ENCODE measurements at places on chromosomes 5 and 9. TPM values are rescaled to one million over a fixed set of nuclear protein-coding genes. Genes with fewer than 3 reads are reported as not detected.

DNA sequence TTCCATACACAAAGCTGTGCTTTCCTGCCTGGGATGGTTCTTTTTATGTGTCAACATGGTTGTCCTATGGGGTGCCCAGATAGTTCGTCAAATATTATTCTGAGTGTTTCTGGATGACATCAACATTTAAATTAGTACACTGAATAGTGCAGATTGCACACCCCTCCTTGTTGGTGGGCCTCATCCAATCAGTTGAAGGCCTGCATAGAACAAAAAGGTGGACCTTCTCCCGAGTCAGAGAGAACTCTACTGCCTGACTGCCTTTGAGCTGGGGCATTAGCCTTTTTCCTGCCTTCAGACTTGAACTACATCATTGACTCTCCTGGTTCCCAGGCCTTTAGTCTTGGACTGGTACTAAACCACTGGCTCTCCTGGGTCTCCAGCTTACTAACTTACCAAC lies 80.4 kb downstream of the SHB start:
- DNase-seq: no peak

DNA sequence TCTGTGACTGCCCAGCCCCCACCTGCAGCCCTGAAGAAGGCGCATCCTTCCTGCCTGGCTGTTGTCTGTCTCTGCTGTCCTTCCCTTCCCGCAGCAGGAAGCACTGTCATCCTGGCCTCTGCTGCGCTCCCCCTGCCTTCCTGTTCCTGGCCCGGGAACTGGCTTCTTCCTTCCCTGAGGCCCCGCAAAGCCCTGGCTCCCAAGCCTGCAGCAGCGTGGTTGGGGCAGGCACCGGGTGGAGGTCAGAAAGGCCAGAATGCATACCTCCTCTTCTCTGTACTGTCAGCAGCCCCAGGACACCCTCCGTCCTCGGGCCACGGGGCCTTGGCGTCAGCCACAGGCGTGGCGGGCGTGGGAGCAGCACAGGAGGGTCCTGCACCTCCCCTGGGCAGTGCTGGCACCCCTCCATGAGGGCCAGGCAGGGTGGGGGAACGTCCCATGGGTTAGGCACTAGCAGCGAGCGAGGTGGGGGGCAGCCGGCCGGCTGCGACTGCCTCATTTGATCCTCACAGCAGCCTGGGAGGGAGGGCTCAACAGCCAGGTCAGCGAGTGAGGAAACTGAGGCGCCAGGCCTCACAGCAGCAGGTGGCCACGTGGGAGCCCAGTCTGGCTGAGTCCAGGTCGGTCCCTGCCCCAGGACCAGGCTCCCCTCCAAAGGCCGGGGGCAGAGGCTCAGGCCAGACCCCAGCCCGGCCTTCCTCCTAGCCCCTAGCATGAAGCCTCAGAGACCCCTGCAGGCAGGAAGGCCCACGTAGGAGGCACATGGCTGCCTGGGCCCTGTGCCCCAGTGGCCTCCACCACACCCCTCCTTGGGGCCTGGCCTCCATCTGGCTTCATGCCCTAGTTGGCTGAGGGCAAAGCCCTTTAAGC lies 9.4 kb downstream of the FLT4 start:
- DNase-seq: no peak

- no peak for DNase-seq
Measured at GRCh38 chr9:135468854-135469521, 10.6 kb upstream of the PPP1R26 start.

ORM2 gene
- total RNA-seq: not detected

WDR38 gene
- total RNA-seq: not detected

GRCh38 chr9:33264003-33264472 lies 470 bp downstream of the BAG1 start:
- no peak for DNase-seq

SURF6 gene
- 17.4 TPM for total RNA-seq

GRCh38 chr5:10724781-10725507 lies 36.1 kb downstream of the DAP start:
- peak; percentile 50 for DNase-seq

DNA sequence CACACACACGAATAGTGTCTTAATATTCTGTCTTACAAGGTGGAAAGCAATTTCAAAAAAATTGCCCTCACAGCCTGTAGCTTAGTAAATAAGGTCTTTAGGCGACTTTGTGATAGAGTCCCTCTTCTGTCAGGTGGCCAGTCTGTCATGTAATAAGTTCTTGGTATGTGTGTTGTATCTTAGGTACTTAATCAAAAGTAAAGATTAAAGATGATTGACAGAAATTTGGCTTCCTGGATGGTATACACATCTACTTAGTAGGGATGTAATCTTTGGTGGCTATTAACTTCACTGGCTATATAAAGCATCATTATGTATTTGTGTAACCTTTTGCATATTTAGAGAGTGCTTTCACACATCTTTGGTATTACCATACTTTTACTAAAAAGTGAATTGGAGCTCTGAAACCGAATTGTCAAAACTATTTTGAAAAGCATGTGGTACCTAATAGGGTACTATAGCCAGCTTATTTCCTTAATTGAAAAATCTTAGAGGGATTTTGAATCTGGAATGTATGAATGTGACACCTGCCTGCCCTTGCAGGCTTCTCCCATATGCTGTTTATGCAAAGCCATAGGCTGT lies 3.4 kb downstream of the G3BP1 start:
- DNase-seq: no peak

DBH gene
- not detected for total RNA-seq

- no peak for DNase-seq
Measured at GRCh38 chr5:574906-575305, 37.2 kb upstream of the CEP72 start.

ZNG1F gene
- total RNA-seq: 7.7 TPM

DNA sequence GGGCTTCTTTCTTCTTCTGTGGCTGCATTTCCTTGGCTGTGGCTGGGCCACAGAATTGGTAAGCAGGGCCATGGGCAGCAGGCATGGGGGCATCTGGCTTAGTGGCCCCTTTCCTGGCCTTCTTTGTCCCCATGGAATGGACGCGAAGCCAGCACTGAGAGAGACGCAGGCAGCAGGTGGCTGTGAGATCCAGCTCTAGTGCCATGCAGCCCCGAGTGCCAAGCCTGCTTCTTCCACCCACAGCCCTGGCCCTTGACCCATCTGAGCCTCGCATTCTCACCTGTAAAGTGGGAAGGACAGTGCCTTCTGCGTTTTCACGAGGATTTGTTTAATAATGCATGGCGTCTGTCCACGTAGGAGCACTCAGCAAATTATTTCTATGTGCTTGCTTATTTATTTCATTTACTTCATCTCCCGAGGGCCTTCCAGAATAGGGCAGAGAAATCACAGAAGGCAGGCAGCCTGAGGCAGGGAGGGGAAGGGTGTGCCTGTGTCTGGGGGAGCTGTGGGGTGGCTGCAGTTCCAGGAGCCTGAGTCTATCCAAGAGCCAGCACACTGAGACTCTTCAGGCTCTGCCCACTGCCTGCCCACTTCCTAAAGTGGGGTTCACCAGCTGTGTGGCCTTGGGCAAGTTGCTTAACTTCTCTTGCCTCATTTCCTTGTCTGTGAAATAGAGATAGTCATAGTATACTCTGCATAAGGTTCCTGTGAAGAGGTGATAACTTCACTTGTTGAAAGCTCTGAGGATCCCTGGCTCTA lies 55.2 kb downstream of the NTNG2 start:
- DNase-seq: no peak

GRCh38 chr9:19464061-19464763 lies 55.4 kb downstream of the ACER2 start:
- no peak for DNase-seq

PCDHB15 gene
- 3.0 TPM for total RNA-seq

LYSMD3 gene
- 14.9 TPM for total RNA-seq

DNA sequence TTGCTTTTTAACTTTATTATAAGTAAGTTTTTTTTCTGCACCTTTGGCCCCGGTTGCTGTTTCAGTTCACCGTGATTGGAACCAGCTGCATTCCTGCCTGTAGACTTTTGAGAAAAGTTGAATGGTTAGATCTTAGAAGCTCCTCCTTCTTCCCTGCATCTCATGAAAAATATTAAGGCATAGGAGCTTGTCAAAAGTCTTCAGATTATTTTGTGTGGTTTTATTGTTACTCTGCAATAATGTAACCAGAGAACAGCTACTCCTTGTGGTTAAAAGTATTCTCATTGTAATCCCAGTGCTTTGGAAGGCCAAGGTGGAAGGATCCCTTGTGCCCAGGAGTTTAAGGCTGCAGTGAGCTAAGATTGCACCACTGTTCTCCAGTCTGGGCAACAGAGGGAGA lies 3.3 kb upstream of the SLC2A8 start:
- DNase-seq: no peak

- DNase-seq: no peak
Measured at GRCh38 chr5:163794993-163795392, 289.6 kb downstream of the MAT2B start.

DNA sequence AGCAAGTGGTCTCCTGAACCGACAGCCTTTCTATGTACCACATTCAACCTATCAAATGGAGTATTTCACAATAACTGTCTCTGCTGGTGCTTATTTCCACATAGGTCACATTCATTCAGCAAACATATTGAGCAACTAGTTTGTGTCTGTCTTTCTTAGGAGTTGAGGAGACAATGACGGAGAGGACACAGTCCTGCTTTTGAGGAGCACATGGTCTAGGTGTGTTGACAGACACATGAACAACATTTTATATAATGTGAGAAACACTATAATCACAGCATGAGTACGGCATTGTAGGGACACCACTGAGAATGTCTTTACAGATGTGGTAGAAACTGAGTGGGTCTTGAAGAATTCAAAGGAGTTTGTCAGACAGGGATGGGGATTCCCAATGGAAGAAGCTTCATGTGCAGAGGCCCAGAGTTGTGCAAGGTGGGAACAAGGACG lies 28.5 kb downstream of the NFIL3 start:
- DNase-seq: no peak
